ENCODE measurements at places on chromosomes 7 and 10.

GRCh38 chr7:1567049-1567771 lies 2.6 kb downstream of the PSMG3 start:
- no peak for DNase-seq

DNA sequence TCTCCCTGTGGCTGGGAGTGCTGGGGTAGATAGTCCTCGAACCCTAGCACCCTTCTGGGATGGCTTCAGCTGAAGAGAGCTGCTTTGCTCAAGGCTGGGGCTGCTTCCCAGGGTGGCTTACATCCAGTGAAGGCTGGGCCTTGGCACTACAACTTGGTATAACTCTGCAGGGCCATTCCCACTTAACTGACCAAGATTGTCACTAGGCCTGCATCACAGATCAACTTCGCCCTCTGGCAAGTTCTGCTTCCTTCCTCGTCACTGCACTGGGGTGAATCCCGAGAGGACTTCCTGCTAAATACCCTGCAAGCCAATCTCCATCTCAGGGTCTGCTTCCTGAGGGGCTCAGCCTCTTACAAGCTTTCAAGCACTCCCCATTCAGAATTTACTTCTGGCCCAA lies 195.2 kb downstream of the DOCK4 start:
- DNase-seq: no peak

- DNase-seq: no peak
These were observed 256.5 kb downstream of the FRMD4A start for GRCh38 chr10:14074062-14074884.

GRCh38 chr10:15775513-15775912 lies 55.8 kb upstream of the ITGA8 start:
- no peak for DNase-seq

- peak; percentile 41 for DNase-seq
These were observed 204.6 kb downstream of the ARHGAP21 start for GRCh38 chr10:24518981-24519597.

DNA sequence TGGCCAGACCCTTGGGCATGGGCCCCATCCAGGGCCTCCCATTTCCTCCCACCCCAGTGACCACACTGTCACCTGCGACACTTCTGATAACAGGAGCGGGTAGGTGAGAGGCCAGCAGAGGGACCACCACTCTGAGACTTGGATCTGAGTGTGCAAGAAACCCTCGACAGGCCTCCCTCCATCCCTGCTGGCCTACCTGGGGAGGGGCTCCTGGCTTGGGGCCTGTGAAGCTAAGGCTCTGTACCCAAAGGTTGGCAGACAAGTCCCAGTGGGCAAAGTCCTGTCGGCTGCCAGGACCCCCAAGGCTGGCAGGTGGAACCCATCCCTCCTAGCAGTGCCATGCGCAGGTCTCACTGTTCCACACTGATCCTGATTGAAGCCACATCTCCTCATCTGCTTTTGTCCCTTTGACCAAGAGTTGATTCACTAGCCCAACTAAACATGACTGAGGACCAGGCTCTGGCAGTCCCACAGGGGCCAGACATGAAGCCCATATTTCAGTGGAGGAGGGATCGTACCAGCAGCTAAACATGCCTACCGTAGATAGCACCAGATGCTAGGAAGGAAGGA lies 1.2 kb upstream of the PGAM2 start:
- DNase-seq: no peak

DNA sequence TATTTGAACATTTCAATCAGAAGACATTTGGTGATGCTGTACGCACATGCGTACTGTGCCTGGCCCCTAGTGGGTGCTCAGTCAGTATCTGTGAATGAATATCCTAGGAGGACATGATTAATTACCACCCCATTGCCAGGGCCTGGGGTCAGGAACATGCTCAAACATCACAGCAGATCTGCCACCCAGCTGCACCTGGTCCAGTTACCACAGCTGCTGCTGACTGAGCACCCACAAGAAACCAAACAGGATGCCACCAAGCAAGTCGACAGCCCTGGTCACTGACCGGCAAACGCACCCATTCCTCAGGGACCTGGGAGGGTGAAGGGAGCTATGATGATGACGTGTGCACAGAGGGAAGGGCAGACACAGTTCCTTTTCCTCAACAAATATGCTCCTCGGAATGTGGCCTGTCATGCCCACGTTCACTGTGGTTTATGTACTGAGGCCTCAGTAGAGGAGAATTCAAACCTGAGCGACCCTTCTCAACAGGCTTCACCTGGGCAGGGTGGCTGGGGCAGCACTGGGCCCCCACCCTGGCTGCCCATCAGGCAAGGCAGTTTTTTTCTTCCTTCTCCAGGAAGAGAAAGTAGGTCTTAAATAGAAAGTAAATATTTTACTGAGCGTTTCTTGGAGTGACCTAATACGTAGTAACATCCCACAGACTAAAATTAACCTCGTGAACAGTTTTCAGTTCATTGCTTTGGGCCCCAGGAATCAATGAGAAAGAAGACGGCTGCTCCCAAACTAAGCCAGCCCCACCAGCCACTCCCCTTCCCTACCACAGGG lies 13.4 kb downstream of the CTBP2 start:
- DNase-seq: no peak

DNA sequence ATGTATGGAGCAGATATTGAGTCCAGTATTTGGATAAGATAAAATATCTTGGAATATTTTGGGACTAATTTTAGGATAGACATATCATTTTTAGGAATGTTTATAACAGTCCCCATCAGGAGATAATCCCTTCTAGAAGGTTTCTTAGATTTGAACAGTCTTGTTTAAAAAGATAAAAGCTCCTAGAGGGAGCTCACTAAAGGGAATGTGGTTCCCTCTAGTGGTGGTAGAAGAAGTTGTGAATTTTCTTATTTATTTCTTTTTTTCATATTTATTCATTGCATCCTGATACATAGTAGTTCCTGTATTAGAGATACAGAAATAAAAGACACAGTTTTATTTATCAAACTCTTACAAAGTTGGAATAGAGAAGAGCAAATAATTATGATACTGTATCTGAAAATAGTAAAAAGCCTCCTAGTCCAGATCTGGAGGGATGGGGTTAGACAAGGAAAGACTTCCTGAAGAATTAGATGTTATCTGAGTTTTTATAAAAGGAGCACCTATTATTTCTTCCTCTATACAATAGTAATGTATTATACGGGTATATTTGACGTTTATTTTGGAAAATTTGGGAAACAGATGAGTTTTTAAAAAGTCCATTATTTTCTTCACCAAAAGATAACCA lies 24.5 kb upstream of the KLF14 start:
- peak; percentile 49 for DNase-seq

GRCh38 chr10:118725886-118726500 lies 28.8 kb downstream of the CACUL1 start:
- no peak for DNase-seq

GRCh38 chr7:70571403-70571934 lies 560.5 kb upstream of the GALNT17 start:
- DNase-seq: no peak

DNA sequence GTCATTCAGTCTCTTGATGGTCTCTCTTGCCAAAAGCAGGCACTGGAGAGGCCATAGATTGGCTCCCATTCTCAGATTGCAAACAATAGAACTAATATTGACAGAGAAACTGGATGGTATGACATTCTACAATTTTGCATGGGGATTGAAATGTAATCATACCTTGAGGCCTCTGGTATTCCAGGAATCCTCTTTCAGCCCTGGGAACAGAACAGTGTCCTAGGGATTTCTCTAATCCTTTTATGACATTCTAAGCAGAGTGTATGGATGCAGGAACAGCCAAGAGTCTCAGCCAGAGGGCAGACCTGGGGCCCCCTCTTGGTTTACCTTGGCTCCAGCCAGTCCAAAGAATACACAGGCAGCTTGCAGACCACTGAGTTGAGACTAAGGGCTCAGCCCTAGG lies 206.4 kb downstream of the KCNMA1 start:
- no peak for DNase-seq

DNA sequence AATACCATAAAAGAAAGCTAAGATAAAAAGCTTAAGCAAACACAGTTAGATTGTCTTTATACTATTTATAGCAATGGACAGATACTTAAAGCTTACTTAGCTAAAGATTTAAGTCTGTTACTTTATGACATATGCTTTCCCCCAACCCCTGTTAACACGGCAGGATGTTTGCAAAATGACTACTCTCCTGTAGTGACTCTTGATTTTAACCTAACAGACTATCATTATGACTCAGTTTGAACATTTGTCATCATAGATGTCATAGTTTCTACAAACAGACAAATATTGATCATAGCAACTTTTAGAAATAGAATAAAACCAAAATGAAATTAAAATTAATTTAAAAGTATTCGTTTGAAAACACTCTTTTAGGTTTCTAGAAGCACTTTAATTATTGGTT lies 7.8 kb upstream of the COMMD3 start:
- peak; percentile 65 for DNase-seq

DNA sequence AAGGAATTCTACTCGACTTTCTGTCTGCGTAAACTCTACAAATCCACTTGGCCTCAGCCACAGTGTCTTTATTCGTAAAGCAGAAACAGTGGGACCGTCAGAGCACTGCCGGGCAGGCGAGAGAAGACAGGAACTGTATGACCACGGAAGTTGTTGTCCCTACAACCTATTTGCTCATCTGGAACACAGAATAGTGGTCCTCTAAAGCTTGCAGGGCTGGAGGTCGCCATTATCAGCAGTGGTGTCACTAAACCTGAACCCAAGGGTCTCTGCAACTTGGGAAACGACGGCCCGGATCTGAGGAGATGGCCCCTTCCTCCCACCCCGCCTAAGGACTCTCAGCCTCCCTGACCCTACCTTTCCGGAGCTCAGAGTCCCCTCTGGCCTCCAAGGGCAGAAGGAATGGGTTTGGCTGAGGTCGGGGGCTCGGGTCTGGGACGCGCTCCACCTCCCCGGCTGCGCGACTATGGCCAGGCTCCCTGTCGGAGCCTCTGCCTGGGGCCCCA lies 442 bp downstream of the STYXL1 start:
- peak; percentile 35 for DNase-seq

GRCh38 chr7:72925546-72926120 lies 738 bp downstream of the POM121 start:
- DNase-seq: no peak

- no peak for DNase-seq
These were observed 6.3 kb downstream of the RSBN1L start for GRCh38 chr7:77702513-77702912.

DNA sequence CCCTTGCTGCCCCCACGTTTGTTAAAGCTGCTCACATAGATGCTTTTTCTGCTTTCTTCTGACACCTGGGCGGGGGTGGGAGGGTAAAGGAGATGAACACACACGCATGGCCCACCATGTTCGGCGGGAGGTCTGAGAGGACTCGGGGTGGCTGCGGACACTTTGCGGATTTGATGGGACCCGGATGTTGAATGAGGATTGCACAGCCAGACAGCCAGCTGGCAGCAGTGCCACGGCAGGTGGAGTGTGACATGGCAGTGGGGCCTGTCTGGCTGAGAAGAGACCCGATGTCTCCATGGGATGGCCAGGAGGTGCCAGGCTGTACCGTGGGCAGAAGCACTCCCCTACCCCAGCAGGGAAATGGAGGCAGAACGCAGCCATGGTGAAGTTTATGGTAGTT lies 31.2 kb downstream of the PPP2R2D start:
- DNase-seq: no peak

GRCh38 chr7:130938661-130939060 lies 204.7 kb upstream of the KLF14 start:
- no peak for DNase-seq

DNA sequence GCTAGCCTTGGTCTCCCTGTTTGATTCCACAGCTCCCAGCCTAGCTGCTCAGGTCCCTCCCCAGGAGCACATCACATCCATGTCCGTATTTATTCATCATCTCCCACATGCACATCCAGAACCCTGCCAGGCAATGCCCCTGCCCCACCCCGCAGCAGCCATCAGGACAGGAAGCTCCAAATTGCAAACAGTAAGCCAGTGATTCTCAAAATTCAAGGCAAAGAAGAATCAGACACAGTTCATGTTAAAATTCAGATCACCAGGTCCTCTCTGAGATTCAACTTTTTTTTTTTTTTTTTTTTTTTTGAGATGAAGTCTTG lies 17.7 kb downstream of the LRRC20 start:
- DNase-seq: no peak

DNA sequence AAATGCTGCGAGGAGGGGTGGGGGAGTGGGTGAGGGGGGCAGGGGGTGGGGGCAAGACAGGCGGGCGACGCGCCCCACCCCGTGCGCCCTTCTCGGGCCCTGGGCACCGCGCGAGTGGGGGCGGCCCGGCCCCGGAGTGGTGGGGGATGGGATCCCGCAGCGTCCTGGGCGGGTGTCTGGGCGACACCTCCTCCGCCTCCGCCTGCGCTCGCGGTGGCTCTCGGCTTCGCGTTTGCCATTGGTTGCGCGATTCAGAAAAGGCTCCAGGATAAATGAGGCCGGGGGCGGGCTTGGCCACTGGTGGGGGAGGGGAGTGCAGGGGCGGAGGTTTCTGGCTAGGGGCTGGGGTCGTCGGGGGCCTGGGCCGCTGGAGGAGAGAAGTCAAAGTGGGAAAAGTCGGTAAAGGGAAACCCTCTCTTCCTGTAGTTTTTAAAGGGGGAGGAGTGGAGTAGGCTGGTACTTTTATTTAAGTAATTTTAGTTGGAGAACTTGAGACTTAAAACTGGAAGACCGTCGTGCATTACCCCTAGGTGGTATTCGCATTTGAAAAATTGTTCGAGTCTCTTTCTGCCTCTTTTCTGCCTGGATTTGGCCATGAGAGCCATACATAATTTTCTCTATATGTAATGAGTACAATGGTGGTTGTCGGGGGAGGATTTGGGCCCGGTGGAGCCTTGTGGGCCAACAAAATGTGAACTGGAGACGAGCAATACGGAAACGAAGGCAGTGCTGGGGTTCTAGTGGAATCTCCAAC lies 992 bp upstream of the IGF2BP3 start:
- peak; percentile 88 for DNase-seq

- no peak for DNase-seq
These were observed 82.4 kb downstream of the NKX6-2 start for GRCh38 chr10:132703419-132704007.

DNA sequence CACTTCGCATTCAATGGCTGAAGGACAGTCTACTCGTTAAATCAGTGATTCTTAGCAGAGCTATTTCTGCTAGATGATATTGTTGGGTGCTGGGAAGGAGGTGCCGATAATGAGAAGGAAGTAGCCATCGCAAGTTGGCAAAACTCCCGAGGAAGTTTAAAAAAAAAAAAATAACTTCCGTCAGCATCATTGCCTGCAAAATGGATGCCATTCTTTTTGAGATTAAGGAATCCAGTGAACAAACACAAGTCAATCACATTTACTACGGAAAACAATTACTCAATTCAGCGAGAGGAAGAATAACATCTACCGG lies 74.4 kb upstream of the SFMBT2 start:
- DNase-seq: no peak

DNA sequence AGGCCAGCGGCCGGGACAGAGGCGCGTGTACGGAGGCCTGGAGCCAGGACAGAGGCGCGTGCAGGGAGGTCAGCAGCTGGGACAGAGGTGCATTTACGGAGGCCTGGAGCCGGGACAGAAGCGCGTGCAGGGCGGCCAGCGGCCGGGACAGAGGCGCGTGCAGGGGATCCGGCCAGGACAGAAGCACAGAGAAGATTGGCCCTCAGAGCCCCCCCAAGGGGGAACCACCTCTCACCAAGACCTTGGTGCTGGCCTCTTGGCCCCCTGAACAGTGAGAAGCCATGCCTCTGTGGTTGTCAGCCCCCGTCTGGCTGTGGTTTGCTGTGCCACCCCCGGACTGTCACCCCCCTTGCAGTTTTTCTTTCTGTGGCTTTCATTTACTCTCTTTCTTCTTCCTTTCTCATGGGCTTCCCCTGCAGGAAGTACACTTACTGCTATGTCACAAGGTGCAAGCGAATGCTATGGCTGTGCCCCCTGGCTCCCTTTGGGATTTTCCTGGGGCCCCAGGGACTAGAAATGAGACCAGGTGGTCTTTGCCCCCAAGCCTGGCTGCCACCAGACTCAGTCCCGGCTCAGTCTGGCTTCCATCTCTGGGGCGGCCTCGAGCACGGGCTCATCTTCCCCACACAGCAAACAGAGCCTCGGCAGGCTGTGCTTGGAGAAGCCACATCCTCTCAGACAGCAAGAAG lies 41.1 kb downstream of the INSIG1 start:
- no peak for DNase-seq
